ENCODE measurements at places on chromosomes 3 and 15. TPM values are rescaled to one million over a fixed set of nuclear protein-coding genes. Genes with fewer than 3 reads are reported as not detected.

PTH1R gene
- total RNA-seq = not detected

GOLGA8R gene
- 0.34 TPM for total RNA-seq

SPTSSB gene
- total RNA-seq = 0.03 TPM

SEMA3G gene
- total RNA-seq = 0.21 TPM

MINDY4B gene
- total RNA-seq = not detected

GABRR3 gene
- not detected for total RNA-seq

LRRIQ4 gene
- 0.04 TPM for total RNA-seq

COL8A1 gene
- 211 TPM for total RNA-seq

TMEM212 gene
- total RNA-seq = not detected

SLC9C1 gene
- not detected for total RNA-seq

GRCh38 chr15:73078722-73079121 is 26.5 kb downstream of the NEO1 start:
- DNase-seq = peak; percentile 62

DNA sequence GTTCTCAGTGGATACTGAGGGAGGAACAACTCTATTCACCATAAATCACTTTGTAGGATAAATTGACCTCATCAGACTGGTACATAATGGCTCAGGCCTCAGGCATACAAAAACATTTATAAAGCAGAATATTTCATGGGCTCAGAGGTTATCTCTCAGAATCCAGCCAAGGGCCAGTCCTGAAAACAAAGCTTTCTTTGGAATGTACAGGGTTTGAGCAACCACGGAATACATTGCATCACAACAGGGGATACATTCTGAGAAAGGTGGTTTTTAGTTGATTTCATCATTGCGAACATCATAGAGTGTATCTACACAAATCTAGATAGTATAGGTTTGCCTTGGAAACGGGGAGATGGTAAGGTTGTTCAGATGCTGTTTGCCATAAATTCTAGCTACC is 33.4 kb upstream of the CTDSPL2 start:
- DNase-seq = no peak

DNA sequence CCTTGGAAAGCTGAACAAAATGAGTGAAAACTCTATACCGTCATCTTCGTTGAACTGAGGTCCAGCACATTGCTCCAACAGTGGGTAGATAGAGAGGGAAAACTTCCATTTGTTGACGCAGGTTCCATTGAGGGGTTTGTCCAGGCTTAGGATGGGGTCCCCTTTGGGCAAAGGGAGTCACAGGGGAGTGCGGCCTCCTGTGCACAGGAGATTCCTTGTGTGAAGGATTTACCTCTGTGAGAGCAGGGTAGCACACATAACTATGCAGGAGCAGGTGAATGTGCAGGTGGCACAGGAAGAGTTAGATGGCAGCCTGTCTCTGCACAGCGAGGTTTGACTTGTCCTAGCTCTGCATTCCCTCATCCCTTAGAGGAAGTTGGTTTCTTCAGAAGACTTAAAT is 139.3 kb downstream of the SNRPN start:
- no peak for DNase-seq

DNA sequence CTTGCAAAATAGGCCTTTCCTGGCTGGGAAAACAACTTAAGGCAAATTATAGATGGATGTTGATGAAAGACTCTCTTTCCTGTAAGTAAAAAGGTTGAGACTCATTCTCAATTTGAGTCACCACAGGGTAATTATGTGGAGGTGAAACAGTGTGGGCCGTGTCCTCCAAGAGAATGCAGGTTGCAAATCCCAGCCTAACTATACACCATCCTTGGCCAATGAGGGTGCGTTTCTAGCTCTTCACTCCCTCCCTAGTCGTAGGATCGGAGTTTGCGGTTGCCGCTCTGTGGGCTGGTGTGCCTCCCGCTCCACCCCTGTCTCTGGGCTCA is 259.9 kb downstream of the PLCL2 start:
- no peak for DNase-seq

DNA sequence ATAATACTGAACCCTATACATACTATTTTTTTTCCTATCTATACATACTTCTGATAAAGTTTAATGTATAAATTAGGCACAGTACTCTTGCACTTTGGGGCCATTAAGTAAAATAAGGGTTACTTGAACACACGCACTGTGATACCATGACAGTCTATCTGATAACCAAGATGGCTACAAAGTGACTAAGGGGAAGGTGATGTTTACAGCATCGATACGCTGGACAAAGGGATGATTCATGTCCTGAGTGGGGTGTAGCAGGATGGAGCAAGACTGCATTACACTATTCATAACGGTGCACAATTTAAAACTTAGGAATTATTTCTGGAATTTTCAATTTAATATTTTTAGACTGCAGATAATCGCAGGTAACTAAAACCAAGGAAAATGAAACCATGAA is 30.0 kb upstream of the SLC2A2 start:
- no peak for DNase-seq

DNA sequence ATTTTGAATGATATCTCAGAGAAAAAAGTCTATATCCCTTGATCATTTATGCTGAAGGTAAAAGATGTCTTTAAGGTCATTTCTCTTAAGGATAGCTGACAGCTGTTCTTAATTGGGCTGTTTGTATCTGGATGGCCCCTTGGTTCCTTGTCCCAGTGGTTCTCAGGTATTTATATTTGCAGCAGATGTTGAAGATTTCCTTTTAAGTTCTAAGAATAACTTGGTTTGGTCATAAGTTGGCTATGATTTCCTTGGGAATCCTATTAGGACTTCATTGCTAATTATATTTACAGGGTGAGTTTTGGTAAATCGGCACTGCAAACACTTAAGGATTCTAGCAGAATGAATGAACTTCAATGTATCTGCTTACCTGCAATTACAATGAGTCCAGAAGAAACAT is 460.4 kb upstream of the SGO1 start:
- no peak for DNase-seq

DNA sequence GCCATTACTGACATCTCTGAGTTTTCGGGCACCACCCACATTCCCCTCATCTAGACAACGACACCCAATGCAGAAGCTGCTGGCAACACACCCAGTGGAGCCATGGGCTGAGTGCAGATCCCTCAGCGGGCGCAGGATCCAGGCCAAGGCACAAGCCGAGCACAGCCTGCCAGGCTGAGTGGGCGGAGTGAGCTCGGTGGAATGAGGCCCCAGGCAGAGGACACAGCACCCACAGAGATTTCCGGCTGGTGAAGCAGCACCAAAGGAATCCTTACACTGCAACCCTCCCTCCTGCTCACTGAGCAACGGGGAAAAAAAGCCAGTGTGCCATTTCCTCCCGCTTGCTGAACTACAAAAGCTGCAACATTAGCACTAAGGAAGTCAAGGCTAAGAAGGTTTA is 34.3 kb downstream of the ZMAT3 start:
- peak; percentile 91 for DNase-seq

- DNase-seq = peak; percentile 52
Observed at GRCh38 chr3:149717391-149718056, 34.8 kb downstream of the COMMD2 start.

- no peak for DNase-seq
Observed at GRCh38 chr3:6601374-6601773, 259.5 kb upstream of the GRM7 start.

DNA sequence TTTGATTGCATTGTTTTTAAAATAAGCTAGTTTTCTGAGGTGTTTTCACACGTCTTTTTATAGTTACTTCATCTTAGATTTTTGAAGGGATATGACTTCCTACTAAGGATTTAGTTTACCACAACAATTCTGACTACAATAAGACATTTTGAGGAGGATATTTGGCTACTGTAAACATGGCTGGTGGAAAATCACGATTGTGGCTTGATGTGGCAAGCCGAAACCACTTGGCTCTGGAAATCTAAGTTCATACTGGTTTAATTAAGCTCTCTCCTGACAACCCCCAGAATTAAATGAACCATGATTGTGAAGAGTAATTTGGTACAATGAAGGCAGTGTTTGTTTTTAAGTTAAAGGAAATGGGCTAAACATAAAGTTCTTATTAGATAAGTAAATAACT is 30.8 kb downstream of the ST3GAL6 start:
- DNase-seq = no peak

DNA sequence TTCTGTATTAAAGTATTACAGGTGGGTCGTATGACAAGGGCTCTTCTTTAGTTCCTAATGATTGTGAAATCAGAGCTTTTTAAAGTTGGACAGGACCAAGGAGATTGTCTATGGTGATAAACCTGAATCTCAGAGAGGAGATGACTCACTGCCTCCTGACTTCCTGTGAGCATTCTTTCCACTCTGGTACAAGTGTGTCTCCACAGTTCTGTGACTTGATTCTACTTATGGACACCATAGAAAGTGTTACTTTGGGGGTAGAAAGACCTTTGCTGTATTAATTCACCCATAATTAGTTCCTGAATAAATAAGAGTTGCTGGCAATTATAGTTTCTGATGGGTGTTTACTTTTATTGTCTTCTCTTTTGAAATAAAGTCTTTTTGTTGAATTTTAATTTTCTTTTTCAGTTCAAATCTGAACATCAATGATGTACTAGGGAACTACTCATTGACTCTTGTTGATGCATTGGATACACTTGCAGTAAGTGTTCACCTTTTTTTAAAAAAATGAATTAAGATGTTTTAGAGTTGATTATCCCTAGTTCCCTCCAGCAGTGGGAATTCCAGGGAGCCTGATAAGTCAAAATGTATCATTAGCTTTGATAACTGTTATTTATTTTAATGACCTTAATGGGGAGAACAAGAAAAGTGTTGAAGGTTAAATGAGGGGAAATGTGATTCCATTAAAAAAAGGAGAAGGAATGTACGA is 7.4 kb downstream of the EDEM1 start:
- peak; percentile 89 for DNase-seq

DNA sequence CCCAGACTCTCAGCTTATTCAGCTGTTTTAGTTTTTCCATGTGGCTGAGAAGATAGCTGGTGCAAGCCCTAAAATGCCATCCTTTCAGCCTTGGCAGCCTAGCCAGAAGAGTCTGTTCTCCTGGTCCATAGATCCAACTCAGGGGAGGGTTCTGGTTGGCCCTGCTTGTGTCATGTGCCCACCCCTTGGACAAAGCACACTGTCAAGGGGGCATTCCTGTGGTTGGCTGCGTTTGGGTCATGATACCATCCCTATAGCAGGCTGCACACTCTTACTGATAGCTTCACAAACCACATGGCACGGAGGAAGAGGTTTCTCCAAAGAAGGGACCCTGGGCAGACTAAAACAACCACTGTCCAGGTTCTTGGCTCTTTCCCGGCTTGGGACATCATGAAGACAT is 8.4 kb upstream of the FSTL1 start:
- no peak for DNase-seq

DNA sequence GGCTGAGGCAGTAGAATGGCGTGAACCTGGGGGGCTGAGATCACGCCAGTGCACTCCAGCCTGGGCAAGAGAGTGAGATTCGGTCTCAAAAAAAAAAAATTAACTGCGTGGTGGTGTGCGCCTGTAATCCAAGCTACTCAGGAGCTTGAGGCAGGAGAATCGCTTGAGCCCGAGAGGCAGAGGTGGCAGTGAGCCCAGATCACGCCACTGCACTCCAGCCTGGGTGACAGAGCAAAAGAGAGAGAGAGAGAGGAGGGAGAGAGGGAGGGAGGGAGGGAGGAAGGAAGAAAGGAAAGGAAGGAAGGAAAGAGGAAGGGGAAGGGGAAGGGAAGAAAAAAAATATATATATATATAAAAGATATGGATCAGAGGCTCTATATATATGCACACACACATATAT is 6.0 kb downstream of the TM4SF19 start:
- no peak for DNase-seq

All from foreskin keratinocyte (primary cell).